ENCODE measurements at places on chromosomes 16 and 17.
A peak's percentile ranks its signal among the peaks of the same experiment; 100 is the strongest.

DNA sequence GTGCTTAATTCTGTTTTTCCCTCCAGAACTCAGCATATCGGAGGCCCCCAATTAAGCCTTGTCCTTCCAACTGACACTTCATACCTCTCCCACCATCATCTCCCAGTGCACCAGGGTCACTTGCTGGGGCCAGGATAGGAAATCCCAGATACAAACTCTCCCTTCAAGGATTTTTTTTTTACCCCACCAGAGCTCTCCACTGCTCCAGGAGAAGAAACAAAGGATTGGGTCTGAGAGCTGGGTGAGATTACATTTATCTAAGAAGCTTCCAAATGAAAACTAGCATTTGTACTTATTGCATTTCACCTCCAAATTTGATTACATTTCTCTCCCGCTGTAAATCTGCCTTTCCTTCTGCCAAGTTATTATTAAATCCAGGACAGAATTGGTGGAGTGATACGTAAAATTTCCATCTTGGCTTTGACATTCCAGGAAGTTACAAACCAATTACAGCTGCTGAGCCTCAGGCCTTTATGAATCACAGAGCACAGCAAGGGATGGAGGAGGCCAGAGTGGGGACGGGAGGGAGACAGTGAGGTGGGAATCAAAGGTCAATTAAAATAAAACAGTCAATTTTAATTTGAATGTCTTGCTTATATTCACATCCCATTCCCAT is 123.5 kb downstream of the USP31 start:
- peak; percentile 38 for DNase-seq

GRCh38 chr17:61574542-61575351 is 16.3 kb downstream of the NACA2 start:
- DNase-seq = peak; percentile 72

DNA sequence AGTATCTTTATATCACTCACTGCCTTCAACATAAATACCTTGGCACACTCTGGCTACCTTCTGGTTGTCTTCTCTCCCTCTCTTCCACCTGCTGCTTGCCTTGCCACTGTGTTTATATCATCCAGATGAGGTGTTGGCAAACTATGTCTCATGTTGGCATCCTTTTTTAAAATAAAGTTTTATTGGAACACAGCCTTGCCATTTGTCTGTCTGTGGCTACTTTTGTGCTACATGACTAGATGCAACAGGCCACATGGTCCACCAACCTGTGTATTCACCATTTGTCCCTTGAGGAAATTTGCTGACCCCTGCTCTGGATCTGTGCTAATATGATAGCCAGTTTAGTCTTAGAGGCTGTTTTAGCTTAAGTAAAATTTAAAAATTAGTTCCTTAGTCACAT is 36.8 kb downstream of the NSRP1 start:
- no peak for DNase-seq

DNA sequence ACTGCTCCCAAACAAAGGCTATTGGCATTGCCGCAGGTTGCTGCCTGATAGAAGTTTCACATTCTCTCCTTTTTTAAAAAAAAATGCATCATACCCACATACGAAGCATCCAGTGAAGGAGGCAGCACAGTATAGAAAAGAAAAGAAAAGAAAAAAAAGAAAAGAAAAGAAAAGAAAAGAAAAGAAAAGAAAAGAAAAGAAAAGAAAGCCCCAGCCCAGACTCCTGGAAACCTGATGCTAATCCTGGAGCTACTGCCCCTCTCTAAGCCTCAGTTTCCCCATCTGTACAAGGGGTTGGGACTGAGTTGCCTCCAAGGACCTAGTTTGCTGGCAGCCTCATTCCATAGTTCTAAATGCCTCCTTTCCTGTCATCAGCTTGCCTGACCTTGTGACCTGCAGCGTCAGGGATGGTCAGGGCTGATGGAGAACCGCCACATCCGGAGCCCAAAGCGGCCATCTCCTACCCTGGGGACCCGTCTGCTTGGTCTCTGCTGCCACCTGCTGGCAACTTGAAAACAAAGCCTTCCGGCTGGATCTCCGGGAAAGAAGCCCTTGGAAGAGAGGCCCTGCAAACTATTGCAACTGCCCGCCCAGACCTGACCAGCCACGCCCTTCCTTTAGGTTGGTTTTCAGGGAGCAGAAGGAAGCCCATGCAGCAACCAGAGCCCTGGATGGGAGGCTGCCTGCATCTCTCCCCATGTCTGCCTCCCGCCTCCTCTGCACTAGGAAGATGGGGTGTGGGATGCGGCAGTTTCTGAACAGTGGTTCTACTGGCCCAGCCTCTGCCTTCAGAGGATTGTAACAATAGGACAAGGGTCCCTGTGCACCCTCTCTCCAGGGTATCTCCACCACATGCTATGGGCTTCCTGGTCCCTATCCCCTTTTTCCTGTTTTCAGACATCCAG is 13.0 kb downstream of the AIPL1 start:
- DNase-seq = peak; percentile 78

Data from EH (cell line).